ENCODE measurements at places on chromosomes 11 and 22.
A peak's percentile ranks its signal among the peaks of the same experiment; 100 is the strongest.

- no peak for DNase-seq
These were observed 1.3 kb upstream of the INSC start for GRCh38 chr11:15113381-15113780.

DNA sequence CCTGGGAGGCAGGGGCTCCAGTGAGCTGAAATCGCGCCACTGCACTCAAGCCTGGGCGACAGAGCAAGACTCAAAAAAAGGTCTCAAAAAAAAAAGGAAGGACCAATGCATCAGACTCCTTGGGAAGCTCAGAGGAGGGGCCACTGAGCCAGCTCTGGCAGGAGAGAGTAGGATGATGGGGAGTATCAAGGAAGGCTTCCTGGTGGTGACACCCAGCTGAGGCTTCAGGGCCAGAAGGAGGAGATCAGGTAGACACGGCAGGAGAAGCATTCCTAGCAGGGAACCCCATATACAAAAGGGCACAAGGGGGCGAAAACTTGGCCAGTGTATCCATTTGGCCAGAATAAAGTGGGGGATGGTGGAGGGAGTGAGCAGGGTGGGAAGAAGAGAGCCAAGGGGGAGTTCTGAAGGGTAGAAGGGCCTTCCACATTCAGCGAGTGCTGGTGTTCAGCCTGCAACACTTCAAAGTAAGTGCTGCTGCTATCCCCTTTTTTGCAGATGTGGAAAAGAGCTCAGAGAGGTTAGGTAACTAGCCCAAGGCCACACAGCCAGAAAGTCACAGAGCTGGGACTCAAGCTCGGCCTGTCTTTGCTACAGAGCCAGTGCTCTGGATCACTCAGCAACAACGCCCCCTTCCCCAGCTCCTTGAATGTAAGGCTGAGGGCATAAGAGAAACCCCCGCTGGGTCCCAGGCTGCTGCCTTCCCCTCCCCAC, 5.3 kb upstream of the RHOD start:
- DNase-seq = no peak

DNA sequence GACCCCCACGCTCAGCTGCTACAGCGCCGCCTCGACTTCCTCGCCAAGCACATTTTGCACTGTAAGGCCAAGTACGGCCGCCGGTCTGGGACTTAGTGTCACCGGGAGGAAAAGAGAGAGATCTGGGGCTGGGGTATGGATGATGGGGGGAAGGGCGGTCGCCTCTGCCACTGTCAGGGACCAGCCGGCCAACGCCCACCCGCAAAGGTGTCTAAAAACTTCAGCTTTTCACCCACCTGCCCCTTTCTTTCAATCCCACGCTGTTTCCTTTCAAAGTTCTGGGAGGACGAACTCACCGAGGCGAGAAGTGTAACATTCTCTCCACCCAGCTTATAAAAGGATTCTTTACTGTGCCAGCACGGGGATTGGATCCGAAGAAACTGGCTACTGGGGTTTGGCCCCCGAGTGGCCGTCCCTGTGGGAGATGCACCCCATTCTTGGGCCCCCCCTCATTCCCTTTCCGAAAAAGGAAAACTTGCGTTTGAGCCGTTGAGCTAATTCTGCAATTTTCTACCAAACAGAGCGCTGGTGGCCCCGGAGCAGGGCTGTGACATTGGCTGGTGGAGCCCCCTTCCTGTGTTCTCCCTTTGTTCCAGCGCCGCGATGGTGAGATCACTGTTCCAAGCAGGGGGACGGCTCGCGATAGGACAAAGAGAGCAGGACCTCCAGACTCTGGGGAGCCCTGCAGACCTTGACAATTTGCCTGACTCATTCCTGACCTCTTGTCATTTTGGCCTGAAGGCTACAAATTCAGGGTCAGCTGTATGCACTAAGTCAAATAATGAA, 1.8 kb downstream of the FJX1 start:
- DNase-seq = peak; percentile 31

DNA sequence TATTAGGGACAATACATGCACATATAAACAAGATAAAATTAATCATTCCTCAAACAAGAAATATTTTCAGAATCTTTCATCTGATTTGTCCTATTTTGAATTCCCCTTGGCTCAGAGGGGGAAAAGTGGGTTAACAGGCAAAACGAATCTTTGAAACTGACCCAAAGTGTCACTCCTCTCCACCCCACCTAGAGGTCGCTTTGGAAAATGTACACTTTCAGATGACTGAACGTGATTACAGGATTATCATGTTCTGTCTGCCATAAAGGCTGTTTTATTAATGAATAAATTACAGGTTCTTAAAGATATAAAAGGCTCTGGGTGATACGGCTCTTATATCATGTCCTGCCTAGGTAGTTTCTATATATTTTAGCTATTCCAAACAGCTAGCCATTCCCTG, 1735.0 kb downstream of the LRRC4C start:
- no peak for DNase-seq

DNA sequence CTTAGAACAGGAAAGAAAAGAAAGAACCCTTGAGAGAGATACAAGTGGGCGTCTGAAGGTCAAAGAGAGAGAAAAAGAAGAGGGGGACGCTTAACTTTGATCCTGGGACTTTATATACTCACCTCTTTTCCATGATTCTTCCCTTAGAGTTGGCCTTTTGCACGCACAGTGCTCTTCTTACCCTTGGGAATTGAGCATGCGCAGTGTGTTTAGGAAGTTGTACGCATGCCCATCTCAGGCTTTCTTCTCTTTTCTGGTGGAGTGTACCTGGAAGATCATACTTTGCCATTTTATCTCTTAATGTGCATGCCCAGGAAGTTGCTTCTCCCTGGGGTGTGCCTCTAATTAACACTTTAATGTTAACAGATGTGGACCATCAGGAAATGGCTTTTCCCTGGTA, 229.6 kb upstream of the ANO3 start:
- no peak for DNase-seq

DNA sequence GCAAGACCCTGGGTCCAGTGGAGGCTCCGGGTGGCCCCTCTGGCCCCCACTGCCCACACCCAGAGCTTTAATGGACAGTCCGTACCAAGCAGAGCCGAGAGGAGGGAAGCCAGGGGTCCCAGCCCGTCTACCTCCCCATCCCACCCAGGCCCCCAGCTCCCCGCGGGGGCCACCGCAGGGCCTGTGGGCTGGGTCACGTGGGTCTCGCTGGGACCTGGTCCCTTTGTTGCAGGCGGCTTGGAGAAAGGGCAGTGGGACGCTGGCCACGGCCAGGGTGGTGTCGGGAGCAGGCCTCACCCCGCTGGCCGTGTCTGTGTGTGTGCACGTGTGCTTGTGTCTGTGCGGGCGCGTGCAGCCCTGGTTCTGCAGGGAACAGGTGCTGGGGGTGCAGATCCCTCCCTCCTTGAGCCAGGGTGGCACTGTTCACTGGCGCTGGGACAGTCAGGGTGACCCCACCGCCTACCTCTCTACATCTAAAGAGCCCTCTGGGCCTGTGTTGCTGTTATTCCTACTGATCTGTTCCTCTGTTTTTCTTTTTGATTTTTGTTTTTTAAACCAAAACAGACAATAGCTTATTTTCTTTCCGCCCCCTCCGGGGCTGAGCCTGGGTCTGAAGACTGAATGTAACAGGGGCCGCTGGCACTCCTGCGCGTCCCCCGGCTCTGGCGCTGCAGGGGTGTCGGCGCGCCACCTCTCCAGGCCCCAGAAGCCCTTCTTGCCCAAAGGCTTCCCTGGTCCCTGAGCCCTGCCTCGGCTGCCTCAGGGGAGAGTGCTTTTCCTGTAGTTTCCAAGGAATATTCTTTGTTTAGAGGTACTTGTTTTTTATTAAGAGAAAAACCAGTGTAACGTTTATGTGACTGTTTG, 20.1 kb upstream of the TMEM191C start:
- DNase-seq = no peak

DNA sequence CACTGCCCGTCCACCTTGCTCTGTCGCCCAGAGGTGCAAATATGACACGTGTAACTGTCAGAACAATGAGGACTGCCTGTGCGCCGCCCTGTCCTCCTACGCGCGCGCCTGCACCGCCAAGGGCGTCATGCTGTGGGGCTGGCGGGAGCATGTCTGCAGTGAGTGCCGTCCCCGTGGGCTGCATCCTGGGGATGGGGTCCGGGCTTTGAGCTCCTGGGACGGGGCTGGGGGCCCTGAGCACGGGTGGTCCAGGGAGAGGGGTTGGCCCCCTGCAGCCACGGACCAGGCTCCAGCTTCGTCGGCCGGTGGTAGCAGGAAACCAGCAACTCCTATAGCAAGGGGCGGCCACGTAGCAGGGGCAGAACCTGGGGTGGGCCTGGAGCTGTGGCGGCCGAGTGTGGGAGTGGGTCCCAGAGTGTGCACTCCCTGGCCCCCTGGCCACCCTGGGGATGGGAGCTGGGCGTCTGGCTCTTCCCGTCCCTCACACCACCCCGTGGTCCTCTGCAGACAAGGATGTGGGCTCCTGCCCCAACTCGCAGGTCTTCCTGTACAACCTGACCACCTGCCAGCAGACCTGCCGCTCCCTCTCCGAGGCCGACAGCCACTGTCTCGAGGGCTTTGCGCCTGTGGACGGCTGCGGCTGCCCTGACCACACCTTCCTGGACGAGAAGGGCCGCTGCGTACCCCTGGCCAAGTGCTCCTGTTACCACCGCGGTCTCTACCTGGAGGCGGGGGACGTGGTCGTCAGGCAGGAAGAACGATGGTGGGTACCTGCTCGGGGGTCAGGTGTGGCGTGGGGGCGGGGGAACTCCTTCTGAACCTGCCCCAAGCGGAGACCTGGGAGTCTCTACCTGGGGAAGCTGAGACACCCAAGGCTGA, 10.1 kb downstream of the MUC2 start:
- no peak for DNase-seq

DNA sequence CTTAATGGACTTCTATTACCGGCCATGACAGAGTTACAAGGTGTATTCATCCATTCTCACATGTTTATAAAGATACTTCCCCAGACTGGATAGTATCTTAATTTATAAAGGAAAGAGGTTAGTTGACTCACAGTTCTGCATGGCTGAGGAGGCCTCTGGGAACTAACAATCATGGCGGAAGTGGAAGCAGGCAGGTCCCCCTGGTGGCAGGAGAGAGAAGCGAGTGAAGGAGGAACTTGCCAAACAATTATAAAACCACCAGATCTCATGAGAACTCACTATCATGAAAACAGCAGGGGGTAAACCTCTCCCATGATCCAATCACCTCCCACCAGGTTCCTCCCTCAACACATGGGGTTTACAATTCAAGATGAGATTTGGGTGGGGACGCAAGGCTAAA, 170.0 kb upstream of the PDGFD start:
- DNase-seq = no peak

DNA sequence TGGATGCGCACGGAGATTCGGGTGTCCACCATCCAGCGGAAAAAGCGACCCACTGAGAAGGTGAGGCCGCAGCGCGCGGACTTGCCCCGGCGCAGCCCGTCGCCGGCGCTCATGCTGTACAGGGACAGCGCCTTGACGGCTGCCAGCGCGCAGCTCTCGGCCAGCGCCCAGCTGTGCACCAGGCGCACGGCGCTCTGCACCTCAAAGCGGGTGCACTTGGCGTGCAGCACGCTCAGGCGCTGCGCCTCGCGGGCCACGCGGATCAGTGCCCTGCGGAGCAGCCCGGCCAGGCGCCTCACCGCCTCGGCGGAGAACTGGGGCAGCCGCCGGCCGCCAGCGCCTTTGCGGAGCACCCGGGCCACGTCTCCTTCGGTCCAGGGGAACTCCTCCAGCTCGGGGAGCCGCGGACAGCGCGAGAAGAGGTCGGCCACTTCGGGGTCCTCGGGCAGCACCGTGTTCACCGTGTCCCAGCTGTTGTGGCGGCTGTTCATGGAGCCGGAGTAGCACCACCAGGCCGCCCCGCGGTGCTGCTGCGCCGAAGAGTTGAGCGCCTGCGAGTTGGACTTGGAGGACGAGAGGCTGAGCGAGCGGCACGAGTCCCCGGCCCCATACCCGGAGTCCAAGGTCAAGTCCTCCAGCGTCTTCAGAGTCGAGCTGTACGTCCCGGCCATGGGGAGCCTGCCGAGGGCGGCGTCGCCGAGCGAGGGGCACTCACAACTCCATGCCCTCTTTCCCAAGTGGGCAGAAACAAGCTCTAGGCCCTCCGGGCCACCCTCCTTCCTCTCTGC, 703 bp downstream of the ABTB2 start:
- peak; percentile 40 for DNase-seq

- no peak for DNase-seq
These were observed 87.5 kb downstream of the TMEM135 start for GRCh38 chr11:87125257-87125656.

DNA sequence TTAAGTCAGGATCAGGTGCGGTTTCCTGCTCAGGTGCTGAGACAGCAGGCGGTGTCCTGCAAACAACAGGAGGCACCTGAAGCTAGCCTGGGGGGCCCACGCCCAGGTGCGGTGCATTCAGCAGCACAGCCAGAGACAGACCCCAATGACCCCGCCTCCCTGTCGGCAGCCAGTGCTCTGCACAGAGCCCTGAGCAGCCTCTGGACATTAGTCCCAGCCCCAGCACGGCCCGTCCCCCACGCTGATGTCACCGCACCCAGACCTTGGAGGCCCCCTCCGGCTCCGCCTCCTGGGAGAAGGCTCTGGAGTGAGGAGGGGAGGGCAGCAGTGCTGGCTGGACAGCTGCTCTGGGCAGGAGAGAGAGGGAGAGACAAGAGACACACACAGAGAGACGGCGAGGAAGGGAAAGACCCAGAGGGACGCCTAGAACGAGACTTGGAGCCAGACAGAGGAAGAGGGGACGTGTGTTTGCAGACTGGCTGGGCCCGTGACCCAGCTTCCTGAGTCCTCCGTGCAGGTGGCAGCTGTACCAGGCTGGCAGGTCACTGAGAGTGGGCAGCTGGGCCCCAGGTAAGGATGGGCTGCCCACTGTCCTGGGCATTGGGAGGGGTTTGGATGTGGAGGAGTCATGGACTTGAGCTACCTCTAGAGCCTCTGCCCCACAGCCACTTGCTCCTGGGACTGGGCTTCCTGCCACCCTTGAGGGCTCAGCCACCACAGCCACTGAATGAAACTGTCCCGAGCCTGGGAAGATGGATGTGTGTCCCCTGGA, at the start of gene MYO7A:
TSS of gene MYO7A (plus strand) at position 327 of the 772 bp plus-strand sequence. CDS start 2,389 bp downstream, outside the sequence.
- peak; percentile 71 for DNase-seq

DNA sequence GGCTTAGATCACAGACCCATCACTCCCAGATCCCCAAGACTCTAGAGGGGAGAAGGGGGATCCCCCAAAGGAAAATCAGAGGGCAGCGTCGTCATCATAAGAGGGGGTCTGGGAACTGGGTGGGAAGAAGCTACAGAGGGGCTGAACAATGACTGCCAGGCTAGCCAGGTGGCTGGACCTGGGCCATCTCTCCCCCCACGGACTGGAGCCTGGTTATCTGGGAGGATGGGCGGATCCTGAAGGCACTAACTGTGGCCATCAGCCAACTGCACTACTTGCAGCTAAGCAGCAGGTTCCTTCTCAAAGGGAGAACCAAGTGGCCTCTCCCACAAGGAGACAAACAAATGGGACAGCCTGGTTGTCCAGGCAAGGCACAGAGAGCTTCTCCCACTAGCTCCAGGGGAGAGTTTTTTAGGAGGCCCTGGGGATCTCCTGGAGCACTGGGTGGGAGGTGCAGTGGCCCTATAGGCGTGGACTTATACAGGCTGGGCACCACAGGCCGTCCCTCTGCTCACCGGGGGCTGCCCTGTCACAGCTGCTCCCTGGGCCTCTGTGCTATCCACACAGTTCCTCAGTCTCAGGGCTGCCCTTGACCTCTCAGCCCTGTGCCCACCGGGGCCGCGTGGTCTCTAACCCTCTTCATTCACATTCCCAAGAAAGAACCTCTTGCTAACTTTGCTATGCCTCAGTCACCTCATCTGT, 15.4 kb downstream of the P2RY6 start:
- DNase-seq = no peak

GRCh38 chr11:61062181-61062930, 39.9 kb upstream of the CD5 start:
- DNase-seq = no peak

- no peak for DNase-seq
These were observed 77.8 kb downstream of the APOL5 start for GRCh38 chr22:35795476-35795875.

GRCh38 chr11:113382121-113382520, 5.5 kb upstream of the ANKK1 start:
- no peak for DNase-seq

GRCh38 chr11:61292356-61292755, 2.8 kb downstream of the VWCE start:
- no peak for DNase-seq

Data from NCI-H345 (cell line).